AG10803 (cell line): ENCODE measurements at places on chromosomes 5 and 9.

GRCh38 chr5:144206141-144206540 lies 35.5 kb downstream of the KCTD16 start:
- DNase-seq = no peak

DNA sequence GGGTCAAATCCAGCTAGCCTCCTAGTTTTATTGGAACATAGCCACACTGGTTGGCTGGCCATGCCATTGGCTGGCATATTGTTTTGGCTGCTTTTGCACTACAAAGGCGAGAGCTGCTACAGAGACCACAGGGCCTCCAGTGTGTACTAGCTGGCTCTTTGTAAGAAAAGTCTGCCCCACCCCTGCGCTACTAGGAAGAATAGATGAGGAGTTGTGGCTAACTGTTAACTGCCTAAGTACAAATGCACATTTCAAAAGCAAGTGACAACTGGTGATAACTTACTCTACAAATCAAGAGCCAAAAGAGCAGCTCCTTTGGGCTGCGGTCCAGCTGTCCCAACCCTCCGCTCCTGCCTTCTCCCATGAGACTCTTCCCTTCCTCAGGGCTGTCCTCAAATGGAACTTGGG lies 63.9 kb downstream of the SERINC5 start:
- DNase-seq = peak; percentile 21

GRCh38 chr9:89464300-89464901 lies 33.5 kb downstream of the SEMA4D start:
- no peak for DNase-seq

GRCh38 chr9:79603222-79603920 lies 31.6 kb downstream of the TLE4 start:
- DNase-seq = peak; percentile 45

DNA sequence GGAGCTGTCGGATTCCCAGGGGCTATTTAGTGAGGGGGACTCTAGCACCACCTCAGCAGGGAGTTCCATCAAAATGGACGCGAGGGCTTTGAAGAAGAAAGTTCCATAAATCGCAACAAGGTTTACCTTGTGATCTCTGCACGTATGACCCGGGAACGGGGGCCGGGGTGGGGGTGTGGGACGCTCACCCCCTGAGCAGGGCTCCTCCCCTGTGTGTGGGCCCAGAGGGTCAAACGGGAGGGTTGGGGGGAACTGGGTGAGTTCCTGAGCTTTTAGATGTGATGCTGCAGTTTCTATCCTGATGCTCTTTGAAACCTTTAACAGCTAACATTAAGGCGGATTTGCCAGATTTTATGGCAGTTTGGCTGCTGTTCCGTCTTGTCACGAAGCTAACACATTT lies 18.9 kb upstream of the LRRC14B start:
- DNase-seq = no peak

DNA sequence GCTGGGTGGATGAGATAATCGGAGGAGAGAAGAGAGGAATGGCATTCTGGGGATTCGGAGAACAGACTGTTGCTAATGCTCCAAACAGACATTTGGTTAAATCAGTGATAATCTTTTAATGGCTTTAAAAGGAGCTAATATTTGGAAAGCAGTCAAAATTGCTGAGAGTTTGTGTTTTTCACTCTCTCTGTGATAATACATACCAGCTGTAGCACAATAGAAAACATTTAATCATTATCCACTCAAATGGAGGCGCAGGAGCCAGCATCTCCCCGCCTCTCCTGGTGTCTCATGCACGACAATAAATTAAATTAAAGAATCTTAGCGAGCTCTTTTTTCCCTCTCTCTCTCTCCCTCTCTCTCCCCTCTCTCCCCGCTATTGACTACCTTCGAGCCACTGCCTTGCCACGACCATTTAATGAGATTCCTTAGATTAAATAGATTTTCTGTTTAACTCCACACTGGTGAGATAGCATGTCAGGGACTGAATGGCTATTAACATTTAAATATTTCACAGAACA lies 268.6 kb upstream of the MVB12B start:
- DNase-seq = peak; percentile 18

DNA sequence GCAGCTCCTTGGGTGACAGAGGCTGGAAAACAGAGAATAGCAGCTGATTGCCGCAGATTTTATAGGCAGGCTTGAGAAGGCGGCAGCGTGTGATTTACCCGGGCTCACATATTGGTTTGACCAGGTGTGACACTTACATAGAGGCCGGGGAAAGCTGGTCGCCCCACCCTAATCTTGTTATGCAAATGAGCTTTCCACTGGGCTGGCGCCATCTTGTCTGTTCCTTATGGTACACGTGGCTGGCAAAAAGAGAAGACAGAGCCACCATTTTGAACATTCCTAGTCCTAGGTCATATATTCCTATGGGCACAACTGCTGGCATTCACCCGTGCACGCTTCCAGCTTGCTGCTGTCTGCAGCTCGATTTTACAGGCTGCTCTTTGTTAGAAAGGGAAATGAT lies 11.3 kb upstream of the SPZ1 start:
- DNase-seq = no peak

- DNase-seq = no peak
Observed at GRCh38 chr9:110109333-110110092, 98.4 kb downstream of the C9orf152 start.

DNA sequence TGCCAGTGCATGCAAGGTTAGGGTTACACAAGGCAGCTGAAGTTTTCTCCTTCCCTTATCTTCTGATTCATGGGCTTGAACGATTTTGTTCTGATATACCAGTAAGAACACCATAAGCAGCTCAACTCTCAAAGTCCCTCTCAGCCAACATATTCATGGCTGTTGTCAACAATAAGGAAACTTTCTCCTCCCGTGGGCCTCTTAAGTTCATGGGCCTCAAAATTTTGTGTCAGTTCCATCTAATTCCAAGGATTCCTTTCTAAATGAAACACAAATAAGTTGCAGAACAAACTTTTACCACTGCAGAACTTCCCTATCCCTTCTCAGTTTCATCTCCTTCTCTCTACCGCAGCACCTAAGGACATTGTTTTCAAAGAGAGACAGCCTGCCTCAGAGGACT lies 23.6 kb upstream of the CAST start:
- peak; percentile 63 for DNase-seq

DNA sequence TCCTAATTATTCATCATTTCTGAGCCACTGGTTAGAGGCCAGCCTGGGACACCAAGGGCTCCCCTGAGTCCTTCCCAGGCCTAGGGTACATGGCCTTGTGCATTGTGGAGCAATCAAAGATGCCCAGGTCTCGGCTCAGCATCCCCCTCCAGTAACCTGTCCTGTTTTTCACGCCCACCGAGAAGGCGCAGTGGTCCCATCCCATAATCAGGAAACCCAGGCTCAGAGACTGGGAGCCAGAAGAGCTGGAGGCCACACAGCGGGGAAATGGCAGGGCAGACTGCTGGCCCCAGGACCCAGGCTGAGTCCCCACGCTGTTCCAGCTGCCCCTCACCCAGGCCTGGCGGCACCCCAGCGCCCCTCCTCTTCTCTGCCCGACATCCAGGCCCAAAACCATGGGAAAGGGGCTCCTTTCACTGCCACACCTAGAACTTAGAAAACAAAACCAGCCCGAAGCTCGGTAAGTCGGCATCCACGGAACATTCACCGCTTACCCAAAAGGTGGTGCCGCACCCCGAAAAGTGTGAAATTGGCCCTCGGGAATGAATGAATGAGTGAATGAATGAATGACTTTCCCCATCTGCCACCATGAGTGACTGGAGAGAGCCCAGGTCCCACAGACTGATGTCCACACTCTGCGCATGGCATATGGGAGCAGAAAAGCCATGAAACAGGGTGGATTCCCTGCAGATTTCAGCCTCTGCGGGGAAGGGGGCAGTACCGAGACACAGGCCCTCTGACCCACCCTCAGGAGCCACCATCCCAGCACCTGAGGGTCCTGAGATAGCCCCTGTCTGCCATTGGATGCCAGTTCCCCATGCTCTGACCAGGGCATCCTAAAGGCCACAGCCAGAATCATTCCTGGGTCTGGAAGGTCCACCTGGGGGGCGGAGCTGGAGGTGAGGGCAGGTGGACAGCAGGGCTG lies 132.5 kb downstream of the OLFM1 start:
- DNase-seq = no peak

DNA sequence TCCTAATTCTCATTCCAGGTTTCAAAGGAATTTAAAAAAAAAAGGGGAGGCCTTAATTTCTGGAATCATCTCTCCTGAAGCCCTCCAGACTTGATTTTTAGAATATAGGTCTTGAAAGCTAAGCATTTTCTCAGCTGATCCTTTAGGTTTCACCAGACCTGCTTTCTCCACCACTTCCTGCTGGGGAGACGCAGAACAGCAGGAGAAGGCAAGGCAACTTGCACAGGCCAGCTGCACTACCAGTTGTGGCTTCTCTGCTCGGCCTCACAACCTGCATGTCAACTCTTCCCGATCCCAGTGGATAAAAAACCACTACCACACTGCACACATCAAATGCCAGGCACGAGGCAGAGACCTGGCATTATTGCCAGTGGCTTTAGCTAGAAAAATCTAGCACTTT lies 119.8 kb downstream of the SIL1 start:
- DNase-seq = no peak

DNA sequence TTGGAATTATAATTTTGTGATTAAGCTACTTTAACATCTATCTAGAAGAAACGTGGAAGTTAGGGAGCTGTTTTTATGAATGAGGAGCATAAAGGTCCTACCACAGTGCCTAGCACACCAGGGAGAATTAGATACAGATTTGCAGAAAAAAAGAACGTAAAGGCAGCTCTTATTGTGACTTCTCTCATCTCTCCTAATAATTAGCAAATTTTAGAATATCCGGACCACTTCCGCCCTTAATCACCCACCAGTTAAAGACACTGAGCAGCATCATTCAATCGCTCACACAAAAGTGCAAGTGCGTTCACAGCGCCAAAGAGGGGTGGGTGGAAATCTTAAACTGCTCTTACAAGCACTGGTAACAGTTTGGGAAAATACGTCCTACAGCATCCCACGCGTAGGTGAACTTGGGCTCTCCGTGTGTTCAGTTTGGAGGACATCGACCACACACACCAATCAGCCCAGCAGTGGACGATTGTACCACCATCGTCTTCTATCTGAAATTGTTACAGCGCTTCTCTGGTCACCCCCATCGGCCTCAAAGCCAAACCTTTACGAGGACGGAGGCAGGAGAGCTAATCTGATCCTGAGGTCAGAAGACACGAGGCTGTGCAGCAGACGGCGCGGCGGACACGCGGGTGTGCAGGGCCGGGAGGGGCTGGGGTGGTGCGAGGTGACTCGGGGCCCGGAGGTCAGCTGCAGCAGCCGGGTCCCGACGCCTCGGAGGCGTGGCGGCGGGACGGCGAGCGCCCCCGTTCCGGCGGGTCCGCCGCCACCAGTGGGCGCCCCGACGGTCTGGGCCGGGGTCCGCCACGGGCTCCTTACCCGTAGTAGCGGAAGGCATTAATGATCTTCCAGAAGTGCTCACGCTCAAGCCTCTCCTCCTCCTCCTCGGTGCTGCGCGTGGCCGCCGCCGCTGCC lies 646 bp downstream of the CARNMT1 start:
- peak; percentile 33 for DNase-seq

- DNase-seq = peak; percentile 15
Observed at GRCh38 chr5:178288401-178289368, 56.1 kb upstream of the PHYKPL start.

- peak; percentile 90 for DNase-seq
Observed at GRCh38 chr9:18480662-18481093, 6.7 kb downstream of the ADAMTSL1 start.

DNA sequence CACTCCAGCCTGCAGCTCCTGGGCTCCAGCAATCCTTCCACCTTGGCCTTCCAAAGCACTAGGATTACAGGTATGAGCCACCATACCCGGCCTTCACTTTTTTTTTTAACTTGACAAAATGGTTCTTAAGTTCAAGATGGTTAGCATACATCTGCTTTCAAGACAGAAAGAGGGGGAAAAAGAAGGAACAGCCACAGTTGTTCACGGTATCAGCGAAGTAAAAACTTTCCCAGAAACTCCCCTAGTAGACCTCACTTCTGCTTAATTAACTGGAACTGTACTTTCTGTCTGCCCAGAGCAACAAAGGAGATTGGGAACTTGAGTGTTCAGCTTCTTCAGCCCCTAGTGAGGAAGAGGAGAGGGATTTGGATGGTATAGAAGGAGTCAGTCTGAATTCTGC lies 116.7 kb downstream of the UGCG start:
- DNase-seq = no peak

GRCh38 chr5:144032375-144032774 lies 138.1 kb downstream of the YIPF5 start:
- peak; percentile 17 for DNase-seq

DNA sequence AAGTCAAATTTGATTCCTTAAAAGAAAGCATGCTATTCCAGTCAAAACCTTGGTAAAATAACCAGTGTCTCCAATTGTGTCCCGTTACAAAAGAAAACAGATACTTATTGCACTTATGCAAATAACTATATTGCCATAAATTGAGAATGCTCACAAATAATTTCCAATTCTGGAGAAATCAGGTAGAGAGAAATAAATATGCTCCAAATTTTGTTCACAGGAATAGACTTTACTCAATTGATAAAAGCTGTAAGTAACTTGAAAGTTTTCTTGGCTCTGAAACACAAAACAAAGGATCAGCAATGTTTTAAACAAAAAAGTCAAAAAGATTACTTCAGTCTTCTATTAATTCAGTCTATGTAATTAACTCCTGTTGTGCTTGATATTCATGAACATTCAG lies 7.8 kb upstream of the DTWD2 start:
- no peak for DNase-seq

DNA sequence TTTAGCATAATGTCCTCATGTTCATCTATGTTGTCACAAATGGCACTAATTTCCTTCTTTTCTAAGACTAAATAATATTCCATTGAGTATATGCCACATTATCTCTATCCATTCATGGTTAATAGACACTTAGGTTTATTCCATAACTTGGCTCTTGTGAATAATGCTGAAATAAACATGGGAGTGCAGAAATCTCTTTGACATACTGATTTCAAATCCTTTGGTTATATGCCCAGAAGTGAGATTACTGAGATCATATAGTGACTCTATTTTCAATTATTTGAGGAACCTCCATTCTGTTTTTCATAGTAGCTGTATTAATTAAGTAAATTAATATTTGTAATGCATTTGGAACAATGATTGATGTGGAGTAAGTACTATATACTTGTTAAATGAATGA lies 13.0 kb downstream of the SMIM3 start:
- no peak for DNase-seq

GRCh38 chr9:97848215-97848479 lies 4.9 kb upstream of the FOXE1 start:
- no peak for DNase-seq

- no peak for DNase-seq
Observed at GRCh38 chr9:20111173-20111843, 322.5 kb upstream of the SLC24A2 start.

GRCh38 chr5:52725065-52725746 lies 62.5 kb upstream of the ITGA1 start:
- peak; percentile 18 for DNase-seq

- peak; percentile 35 for DNase-seq
Observed at GRCh38 chr5:39759701-39760100, 334.9 kb upstream of the DAB2 start.
